Activated T-cell treated with anti-CD3 and anti-CD28 coated beads, Interleukin-2, amount 50 U/mL, for 1 hour (primary cell): ENCODE measurements at places on chromosomes 11 and 22.
A peak's percentile ranks its signal among the peaks of the same experiment; 100 is the strongest.

DNA sequence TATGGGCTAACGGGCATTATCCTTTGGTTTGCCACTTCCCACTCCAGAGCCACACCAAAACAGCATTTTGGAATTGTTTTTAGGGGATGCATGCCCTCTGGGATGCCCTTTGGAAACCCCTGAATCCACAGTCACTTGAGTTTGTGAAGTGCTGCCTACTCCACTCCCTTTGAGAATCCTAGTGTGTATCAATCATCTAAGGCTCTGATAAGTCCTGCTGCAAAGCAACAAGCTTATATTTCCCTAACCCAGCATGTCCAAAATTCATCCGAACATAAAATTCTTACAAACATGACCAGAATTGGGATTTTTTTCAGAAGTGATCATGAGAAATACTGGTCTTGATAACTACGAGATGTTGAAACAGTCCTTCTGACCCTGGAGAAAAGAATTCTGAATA lies 387.9 kb downstream of the MN1 start:
- DNase-seq: no peak

DNA sequence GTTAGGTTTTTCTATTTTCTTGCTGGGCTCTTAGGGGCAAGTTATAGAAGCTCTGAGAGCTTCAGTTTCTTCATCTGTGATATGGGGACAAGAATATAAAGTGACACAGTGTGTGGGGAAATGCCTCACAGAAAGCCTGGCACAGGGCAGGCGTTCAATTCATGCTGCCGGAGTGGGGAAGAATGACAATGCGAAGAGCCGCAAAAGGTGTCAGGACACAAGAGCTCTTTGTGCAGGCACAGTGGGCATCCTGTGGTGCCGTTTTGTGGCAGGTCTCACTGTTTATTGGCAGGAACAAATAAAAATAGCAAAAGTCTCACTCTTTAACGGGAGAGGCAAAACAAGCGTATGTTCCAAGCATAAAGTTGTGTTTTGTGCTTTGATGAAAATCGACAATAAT lies 112.1 kb downstream of the TIMP3 start:
- no peak for DNase-seq

- no peak for DNase-seq
These were observed 273.0 kb downstream of the TBC1D22A start for GRCh38 chr22:47035425-47035881.

DNA sequence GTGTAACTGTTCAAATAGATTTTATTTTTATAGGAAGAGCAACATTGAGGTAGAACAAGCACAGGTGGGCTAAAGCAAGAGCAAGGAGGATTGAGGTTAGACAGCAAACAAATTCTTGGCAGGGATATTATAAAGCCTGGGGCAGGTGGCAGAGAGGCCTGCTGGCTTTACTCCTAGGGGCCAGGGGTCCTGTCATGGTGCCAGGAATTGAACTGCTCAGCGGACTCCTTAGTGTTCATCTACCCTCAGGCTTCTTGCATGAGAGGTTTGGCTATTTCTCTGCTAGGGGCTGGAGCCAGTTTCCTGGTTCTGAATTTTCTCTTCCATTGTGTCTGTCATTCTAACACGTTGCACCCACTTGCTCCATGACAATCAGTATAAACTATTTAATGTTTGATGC lies 217.2 kb upstream of the NCAM1 start:
- DNase-seq: no peak

GRCh38 chr11:102760344-102761035 lies 19.9 kb downstream of the MMP10 start:
- DNase-seq: no peak

DNA sequence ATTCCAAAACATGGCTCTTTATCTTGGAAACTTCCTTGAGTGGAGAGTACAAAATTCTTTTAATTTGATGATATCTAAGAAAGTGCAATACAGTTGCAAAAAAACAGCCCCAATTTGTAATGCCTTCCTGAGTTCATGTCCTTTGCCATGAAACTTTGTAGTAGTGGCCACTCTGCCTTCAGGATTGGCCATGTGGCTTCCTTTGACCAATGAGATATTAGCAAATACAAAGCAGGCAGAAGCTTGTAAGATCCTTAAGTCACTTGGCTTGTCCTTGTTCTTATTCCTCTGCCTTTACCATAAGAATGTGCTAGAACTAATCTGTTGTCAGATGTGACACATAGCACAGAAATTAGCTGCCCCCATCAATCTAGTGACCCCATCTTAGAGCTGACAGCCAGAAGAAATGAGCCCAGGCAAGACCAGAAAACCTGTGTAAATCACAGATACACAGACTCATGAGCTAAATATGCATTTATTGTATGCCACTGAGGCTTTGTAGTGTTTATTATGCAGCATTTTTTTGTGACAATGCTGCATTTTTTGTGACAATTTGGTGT lies 29.8 kb upstream of the BLID start:
- no peak for DNase-seq

DNA sequence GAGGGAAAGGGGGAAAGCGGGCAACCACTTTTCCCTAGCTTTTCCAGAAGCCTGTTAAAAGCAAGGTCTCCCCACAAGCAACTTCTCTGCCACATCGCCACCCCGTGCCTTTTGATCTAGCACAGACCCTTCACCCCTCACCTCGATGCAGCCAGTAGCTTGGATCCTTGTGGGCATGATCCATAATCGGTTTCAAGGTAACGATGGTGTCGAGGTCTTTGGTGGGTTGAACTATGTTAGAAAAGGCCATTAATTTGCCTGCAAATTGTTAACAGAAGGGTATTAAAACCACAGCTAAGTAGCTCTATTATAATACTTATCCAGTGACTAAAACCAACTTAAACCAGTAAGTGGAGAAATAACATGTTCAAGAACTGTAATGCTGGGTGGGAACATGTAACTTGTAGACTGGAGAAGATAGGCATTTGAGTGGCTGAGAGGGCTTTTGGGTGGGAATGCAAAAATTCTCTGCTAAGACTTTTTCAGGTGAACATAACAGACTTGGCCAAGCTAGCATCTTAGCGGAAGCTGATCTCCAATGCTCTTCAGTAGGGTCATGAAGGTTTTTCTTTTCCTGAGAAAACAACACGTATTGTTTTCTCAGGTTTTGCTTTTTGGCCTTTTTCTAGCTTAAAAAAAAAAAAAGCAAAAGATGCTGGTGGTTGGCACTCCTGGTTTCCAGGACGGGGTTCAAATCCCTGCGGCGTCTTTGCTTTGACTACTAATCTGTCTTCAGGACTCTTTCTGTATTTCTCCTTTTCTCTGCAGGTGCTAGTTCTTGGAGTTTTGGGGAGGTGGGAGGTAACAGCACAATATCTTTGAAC lies 6.8 kb downstream of the MALAT1 start:
- peak; percentile 50 for DNase-seq

- DNase-seq: no peak
These were observed 12.9 kb downstream of the TSPAN32 start for GRCh38 chr11:2314525-2315394.

GRCh38 chr11:6576471-6577373 lies 26.7 kb downstream of the RRP8 start:
- DNase-seq: no peak

DNA sequence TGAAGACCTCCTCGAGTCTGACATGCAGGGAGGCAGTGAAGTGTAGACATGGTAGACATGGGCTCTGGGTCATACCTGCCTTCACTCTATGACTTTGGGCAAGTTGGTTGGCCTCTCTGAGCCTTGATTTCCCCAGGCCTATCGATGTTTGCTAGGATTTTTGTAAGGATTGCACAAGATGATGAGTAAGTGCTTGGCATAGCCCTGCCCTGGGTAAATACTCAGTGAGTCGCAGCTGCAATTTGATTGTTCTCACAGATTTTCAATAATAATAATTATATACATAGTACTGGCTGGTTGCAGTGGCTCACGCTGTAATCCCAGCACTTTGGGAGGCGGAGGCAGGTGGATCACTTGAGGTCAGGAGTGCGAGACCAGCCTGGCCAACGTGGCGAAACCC lies 18.1 kb downstream of the MCM5 start:
- DNase-seq: no peak
